ENCODE measurements at places on chromosomes 1 and 21.
A peak's percentile ranks its signal among the peaks of the same experiment; 100 is the strongest.

DNA sequence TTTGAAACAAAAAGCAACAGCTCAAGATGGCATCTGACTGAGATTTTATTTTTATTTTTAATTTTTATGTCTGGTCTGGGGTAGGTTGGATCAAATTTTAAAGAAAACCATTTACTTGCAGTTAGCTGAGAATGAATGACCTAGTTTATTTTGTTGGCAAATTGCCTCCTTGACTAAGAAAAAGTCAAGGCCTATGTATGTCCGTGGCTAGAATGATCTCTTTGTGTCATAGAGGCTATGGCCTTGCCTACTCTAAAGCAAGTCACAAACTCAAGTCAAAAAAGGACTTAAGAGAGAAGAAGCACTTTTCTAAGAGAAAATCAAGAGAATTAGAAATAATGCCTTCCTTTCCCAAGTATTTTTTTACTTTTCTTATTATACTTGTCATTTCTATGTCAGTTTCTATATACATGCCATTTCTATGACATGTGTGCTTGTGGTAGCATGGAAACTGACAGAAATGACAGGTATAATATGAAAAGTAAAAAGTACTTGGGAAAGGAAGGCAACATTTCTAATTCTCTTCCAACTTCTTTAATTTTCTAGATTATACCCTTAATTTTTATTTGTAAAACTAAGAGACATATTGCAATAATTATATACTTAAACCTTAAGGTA, 136.7 kb downstream of the CENPF start:
- DNase-seq, result no peak

GRCh38 chr1:182283746-182284544, 107.6 kb downstream of the GLUL start:
- DNase-seq, result no peak

DNA sequence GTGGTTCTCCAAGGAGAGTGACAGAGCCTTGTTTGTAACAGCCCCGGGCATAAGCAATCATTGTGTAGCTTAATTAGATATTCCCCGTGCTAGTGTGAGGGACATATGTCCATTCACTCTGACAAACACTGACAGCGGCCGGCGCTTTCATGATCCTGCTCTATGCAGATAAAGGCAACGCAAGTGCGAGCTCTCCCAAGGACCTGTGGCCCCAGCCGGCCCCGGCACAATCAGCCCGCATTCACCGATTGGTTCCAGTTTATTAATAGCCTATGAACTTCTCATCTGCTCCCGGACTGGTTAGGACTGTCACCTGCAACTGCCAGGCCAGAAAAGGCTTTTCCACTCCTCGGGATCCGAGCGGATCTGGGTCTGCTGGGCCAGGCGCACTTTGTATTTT, 18.0 kb upstream of the OLIG1 start:
- no peak for DNase-seq

DNA sequence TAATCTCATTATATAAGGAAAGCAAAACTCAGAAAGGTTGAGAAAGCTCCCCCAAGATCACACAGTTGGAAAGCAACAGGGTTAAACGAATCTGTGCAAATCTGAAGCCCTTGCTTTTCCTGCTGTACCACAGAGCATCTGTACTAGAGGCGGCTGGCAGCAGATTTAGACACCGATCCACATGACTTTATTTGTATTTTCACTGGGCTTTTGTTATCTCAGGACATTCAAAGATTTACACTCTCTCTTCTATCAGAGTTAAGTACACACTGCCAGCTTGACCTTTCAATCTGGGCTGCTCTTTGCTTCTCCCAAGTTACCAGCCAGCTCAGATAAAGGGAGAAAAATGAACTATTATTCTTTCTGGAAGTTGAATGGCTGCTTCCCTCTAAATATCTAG, 146.6 kb downstream of the FAM78B start:
- no peak for DNase-seq

- DNase-seq, result no peak
Observed at GRCh38 chr1:26163684-26164035, 4.8 kb downstream of the FAM110D start.

GRCh38 chr1:164867590-164867989, 308.6 kb downstream of the PBX1 start:
- no peak for DNase-seq

DNA sequence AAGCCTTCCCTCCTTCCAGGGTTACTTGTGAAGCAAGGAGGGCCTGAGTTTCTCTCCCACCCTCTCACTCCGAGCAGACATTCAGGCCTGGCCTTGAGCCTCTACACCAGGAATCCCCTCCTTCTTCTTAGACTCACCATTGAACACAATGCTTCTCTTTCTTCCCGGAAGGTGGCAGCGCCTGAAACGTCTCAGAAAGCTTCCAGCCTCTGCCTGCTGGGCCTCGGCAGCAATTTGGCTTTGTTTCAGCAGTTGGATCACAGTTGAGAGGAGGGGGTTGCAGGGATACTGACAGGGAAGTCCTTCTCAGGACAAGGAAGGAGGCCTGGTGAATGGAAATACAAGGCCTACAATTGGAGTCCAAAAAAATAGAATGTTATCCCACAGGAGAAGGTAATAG, 6.3 kb downstream of the CLDN8 start:
- peak; percentile 2 for DNase-seq

- no peak for DNase-seq
Observed at GRCh38 chr1:9844756-9845155, 21.0 kb upstream of the CLSTN1 start.

Data from M059J (cell line).